GOT3 (cell line): ENCODE measurements at places on chromosomes 7 and 10.

- DNase-seq: no peak
These were observed 471.4 kb downstream of the PLXDC2 start for GRCh38 chr10:20287586-20287985.

DNA sequence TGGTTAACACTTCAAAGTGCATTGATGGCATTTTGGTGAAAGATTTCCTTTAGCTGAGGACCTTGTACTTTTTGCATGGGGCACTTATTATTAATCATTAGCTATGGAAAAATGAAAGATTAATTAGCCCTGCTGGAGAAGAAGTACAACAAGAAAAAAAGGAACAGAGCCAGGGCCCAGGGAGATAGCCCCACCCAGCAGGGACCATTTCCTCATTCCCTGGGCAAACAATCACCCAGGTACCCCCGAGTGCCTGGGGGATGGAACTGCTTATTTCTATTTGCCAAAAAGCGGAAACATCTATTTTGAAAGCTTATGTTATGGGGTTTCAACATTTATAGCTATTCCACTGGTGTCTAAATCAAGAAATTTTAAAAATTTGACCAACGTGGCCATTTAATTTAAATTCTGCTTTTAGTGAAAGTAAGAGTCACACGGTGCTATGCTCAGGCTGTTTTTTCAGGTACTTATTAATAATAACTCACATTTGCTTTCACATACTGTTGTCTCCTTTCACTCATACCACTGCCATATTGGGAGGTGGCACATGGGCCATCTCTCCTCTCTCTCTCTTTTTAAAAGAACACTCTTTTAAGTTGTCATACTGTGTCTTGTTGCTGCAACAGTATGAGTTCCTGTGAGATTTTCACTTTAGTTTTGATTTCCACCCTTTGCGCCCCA is 143.6 kb upstream of the KIF5B start:
- DNase-seq: no peak

DNA sequence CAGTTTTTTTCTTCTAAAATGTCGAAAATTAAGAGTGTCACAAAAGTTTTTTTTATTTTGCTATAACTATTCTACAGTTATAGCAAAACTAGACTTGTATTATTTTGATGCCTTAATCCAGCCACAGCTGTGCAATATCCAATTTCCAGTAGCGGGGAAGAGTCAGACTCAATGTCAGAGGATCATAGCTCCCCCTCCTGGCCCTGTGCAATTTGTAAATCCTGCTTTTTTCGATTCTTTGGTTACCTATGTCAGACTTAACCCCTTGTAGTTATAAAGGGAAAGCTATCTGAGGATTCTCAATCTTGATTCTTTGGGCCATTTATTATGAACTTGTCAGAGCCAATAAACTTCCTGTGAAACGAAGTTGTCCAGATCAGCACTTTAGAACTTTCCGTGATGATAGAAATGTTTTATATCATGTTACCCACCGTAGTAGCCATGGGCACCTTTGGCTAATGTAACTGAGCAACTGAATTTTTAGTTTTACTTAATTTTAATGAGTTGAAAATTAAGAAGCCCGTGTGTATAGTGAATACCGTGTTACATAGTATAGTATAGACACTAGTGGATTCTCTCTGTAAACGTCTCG is 87.7 kb upstream of the PRKCQ start:
- DNase-seq: no peak

DNA sequence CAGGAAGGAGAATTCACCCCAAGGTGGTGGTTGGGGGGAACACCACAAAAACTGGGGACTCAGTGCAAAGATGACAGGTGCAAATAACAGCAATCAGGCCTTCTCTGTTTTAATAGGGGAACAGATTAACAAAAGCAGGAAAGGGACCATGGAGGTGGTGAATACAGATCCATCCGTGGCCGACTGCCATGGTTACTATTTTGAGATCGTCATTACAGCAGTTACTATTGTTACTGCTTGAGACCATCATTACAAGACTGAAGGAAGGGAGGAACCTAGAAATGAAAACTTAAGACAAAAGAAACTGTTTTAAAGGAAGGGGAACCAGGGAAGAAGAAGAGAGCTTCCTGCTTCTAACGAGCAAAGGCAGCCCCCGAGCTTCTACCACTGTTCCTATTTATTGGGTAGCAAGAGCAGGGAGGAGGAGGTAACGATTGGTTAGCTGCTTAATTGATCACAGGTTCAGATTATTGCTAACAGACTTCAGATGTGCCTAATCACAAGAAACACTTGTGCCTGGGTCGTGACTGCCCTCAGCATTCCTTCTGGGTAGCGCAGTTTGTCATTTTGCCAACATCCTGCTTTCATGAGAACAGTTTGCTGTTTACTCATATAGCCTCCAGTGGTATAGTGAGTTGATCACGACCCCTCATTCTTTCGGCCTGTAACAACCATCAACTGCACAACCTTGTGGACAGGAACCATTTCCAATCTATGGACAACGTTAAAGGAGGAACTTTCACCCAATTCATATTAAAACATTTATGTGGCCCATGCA is 216.3 kb downstream of the CHCHD3 start:
- DNase-seq: no peak

- no peak for DNase-seq
These were observed 45.7 kb upstream of the GJD4 start for GRCh38 chr10:35559416-35559815.

DNA sequence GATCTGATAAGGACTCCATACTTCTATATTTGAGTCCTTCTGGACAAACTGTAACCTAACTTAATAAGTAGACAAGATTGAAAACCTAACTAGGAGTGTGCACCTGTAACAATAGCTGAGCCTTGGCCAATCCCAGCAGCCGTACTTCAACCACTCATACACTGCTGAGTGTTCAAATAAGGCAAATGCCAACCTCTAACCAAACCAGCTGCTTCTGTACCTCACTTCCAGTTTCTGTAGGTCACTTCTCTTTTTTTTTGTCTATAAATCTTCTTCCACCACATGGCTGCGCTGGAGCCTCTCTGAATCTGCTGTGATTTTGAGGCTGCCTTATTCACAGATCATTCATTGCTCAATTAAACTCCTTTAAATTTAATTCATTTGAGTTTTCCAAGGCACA is 753.2 kb downstream of the DNAJB9 start:
- no peak for DNase-seq

- DNase-seq: no peak
These were observed 485.8 kb downstream of the PLXDC2 start for GRCh38 chr10:20302033-20302432.

- no peak for DNase-seq
These were observed 393.1 kb downstream of the EXOC4 start for GRCh38 chr7:133645884-133646391.

DNA sequence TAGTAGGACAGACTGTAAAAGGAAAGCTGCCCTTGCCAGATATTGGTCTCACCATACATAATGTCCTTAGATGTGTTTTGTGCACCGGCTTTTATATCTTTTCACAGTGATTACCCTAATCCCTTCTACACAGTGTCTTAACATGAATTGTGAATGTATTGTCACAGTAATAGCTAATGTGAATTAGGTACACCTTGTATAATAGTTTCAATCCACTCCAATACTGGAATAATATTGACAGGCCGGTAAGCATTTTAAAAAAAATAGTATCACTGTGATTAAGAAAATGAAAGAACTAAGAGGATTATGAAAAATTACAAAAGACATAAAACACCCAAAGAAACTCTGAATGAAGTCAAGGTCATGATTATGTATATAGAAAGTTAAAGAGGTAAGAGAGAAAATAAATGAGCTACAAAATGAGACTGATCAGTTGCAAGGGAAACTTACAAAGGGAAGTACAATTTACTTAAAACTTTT is 420.9 kb downstream of the PLXDC2 start:
- DNase-seq: no peak

- DNase-seq: no peak
These were observed 176.3 kb downstream of the DGKI start for GRCh38 chr7:137670222-137671064.

GRCh38 chr7:47951374-47951773 is 3.1 kb upstream of the PKD1L1 start:
- no peak for DNase-seq

GRCh38 chr10:27744802-27745731 is 552 bp downstream of the MKX start:
- no peak for DNase-seq

- no peak for DNase-seq
These were observed 187.9 kb upstream of the KMT2E start for GRCh38 chr7:104826135-104826534.

DNA sequence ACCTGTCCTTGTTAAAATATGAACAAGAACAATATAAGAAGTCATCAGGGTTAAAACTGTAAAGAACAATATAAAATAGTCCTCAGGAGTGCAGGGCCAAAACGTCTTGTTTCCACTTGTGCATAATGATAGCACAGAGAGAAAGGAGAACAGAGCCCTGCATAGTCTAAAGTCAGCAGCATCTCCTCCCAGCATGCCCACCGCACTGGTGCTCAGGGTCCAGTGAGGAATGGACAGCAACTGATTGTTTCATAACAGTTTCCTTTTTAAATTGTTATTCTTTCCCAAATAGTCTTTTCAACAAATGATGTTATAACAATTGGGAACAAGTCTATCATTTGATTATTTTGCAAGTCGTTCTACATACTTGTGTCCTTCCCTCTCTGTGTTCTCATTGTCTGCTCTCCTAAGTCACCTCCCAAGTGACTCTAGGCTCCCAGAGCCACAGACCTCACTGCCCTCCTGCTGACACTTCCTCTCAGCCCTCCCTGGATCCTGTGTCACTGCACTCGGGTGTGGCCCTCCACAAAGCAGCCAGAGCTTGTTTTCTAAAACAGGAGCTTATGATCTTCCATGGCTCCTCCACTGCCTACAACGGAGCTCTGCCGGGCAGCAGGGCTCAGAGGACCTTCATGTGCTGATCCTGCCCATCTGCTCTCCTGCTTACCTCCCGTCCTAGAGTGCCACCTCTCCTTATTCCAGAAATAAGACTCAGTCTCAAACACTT is 27.6 kb downstream of the COBL start:
- no peak for DNase-seq

- DNase-seq: no peak
These were observed 8.2 kb upstream of the RHBDD2 start for GRCh38 chr7:75870557-75871161.

- DNase-seq: no peak
These were observed 52.1 kb downstream of the TRRAP start for GRCh38 chr7:98930464-98930863.

GRCh38 chr10:13709931-13710650 is 123.3 kb downstream of the PRPF18 start:
- no peak for DNase-seq

- no peak for DNase-seq
These were observed 5.8 kb downstream of the PITX3 start for GRCh38 chr10:102235598-102235920.

DNA sequence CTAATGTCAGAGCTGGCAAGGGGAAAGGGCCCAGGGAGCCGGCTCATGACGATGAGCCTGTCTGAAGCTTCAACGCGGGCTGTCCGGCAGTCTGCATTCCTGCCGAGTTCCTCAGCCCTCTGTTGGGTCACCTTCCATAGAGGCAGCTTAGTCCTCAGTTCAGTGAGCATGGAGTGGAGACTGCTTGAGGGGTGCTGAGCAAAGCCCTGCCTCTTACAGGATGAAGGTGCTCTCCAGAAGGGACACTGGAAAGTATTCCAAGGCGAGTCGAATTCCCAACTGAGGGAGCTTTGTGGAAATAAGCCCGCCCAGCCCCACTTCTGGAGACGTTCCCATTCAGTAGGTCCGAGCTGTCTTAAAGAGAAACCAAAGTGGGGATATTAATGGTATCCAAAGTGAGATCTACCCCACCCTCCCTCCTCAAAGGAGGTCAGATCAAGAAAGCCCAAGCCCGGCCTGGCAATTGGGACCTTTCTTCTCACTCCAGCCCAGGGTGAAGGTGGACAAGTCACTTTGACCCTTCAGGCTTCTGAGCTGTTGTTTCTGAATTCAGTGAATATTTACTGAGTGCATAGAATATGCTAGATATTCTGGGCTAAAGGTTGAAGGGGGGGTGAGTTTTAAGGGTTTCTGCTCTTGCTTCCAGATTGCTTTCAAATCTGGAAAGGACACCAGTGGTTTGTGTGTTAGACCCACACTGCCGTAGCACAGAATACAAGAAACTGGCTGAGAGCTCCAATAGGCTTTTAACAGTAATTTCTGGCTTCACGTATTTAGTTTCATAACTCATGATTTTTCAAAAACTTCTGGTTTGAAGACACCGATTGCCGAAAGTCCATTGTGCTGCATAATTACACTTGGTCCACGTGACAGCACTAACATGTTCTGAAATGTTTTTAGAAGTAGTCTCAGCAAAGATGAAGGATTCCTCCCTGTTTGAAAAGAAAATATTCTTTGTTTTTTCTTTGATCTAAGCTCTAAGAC is 3.5 kb downstream of the EGFR start:
- DNase-seq: no peak

DNA sequence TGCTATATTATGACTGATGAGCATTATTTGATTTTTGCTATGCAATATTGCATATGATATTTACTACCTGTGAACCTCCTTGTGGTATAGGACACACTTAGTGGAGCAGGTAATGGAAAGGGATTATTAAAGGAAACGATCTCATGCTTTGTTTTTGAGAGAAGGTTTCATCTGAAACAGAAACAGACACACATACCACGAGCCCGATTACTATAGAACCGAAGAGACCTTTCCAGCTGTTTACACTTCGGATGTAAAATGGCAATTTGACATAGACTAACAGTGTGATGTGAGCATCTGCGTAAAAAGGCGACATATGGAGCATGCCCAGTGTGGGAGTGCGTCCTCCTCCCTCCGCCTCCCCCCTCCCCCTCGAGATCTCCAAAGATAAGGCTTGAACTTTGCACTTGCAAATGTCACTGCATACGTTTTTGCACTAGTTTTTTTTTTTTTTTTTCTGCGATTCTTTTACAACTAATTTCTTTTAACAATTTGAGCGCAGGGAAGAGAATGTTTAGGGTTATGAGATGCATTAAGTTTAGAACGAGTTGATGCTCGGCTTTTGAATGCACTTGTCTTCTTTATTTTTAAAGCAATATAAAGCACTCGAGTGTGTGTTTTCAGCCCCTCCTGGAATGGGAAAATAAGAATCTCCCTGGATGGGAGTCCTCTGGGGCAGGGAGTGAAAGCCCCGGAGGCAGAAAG is 251.0 kb downstream of the NSUN6 start:
- no peak for DNase-seq

GRCh38 chr7:98240961-98241673 is 10.9 kb downstream of the TECPR1 start:
- no peak for DNase-seq
